ENCODE measurements at places on chromosomes 6 and 20.

- DNase-seq: no peak
These were observed 347.7 kb downstream of the BCKDHB start for GRCh38 chr6:80454197-80454596.

GRCh38 chr20:49446808-49447207 is 35.7 kb downstream of the KCNB1 start:
- DNase-seq: no peak

DNA sequence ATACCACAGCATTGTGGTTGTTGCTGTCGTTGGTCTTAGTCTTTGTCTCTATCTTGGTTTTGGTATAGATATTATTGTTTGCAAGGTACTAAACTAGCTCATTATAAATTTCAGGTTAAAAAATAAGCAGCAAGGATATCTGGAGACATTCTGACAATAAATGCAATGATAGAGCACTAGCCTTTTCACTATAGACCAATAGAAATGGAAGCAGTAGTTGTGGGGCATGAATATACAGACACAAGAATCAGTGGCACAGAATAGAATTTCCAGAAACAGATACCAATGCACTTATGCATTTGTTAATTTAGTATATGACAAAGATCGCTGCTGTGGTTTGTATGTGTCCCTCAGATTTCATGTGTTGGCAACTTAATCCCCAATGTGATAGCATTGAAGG is 31.1 kb upstream of the CFAP206 start:
- no peak for DNase-seq

DNA sequence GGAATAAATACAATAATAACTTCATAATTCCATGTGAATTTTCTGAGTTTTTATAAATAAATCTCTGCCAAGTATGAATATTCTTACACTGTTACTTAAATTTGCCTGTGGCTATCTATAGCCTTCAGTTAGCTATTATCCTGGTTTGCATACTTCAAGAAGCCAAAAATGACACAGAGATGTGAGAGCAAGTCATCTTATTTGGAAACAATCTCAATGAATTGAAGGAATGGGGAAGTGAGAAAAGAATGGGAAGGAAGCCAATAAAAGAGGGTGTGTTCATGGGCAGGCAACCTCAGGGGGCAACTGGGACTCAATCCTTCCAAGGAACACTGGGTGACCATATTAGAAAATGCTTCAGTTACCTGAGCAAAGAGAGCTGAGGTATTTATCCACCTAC is 9.9 kb downstream of the HAO1 start:
- DNase-seq: no peak

GRCh38 chr20:62309947-62310756 is 7.4 kb downstream of the ADRM1 start:
- no peak for DNase-seq

GRCh38 chr6:57040011-57040410 is 6.5 kb upstream of the KIAA1586 start:
- no peak for DNase-seq

DNA sequence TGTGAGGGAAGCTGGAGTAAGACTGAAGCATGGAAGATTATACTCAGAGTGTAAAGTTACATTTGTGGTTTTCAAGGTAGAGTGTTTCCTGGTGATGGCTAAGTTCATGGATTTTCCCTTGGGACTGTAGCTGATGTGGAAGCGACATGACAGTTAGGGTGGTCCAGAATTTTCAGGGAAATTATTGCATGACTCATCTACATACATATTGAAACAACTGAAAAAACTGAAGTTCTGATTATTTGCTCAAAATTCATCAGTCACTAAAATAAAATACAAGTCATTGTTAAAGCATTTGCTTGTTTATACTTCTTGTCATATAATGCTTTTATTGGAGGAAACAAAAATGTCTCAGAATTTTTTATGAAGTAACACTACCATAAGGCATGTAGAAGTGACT is 700.0 kb downstream of the RFPL4B start:
- no peak for DNase-seq

GRCh38 chr6:131581523-131581922 is 8.5 kb downstream of the ARG1 start:
- DNase-seq: no peak

GRCh38 chr6:19719691-19720128 is 117.5 kb upstream of the ID4 start:
- DNase-seq: no peak

- DNase-seq: no peak
These were observed 384.4 kb upstream of the IRAK1BP1 start for GRCh38 chr6:78482801-78483552.

All from activated T-helper 9 cell treated with anti-CD3 and anti-CD28 coated beads, Interleukin-2, amount 50 U/mL, for 16 hours (primary cell).